ENCODE measurements at places on chromosomes 6 and 20.

GRCh38 chr6:14440215-14440910, 322.8 kb downstream of the CD83 start:
- DNase-seq = no peak

- no peak for DNase-seq
Measured at GRCh38 chr6:52495922-52496321, 75.8 kb downstream of the EFHC1 start.

DNA sequence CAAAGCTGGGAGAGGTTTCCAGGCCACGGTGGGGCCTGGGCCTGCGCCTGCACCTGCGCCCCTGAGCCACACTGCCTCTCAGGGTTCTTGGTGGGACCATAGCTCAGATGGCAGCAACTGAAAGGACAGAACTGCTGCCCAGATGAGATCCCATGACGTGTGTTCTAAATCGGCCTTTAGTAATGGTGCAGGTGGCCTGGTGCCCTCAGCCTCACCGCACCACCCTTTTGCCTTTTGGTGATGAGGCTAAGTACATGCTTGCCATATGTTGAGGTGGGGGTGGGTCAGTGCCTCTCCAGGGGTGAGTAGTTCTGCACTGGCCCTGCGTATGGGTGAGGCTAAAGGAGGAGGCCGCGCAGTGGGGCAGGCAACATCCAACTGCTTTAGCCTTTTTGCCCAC, 7.4 kb downstream of the PSMG4 start:
- no peak for DNase-seq

GRCh38 chr6:80527552-80528052, 421.1 kb downstream of the BCKDHB start:
- no peak for DNase-seq

DNA sequence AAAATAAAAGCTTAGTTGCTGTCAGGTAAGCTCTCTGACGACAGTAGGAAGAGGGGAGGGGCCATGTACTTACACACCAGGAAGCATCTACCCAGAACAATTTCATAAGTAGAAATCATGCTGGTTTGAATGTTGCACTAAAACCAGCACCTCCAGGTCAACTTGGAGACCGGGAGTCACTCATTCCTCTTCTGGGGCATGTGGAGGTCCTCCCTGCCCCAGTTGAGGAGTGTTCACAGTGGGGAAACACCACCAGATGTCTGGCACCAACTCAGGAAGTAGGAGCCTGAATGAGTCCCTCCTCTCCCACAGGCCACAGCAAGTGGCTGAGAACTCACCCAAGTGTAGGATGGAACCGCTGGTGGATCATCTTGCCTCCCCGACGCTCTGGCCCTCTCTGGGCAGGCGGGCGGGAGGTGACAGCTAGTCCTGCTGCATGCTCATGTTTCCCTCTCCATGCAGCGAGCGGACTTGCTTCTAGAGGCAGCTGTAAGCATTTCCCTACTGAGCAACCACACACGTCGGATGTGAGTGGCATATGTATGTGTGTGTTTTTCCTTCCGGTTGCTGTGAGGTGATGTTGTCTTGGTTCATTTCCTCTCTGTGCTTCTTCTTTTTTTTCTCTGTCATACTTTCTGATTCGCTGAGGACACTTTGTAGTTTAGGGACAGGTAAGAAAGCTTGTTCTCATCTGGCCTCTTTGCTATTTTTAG, 149.5 kb upstream of the NEDD9 start:
- peak; percentile 79 for DNase-seq

- no peak for DNase-seq
Measured at GRCh38 chr6:39830444-39830843, 38.3 kb downstream of the DAAM2 start.

- DNase-seq = no peak
Measured at GRCh38 chr6:155795173-155795796, 339.6 kb upstream of the NOX3 start.

- DNase-seq = no peak
Measured at GRCh38 chr6:145118224-145118623, 617.1 kb downstream of the EPM2A start.

DNA sequence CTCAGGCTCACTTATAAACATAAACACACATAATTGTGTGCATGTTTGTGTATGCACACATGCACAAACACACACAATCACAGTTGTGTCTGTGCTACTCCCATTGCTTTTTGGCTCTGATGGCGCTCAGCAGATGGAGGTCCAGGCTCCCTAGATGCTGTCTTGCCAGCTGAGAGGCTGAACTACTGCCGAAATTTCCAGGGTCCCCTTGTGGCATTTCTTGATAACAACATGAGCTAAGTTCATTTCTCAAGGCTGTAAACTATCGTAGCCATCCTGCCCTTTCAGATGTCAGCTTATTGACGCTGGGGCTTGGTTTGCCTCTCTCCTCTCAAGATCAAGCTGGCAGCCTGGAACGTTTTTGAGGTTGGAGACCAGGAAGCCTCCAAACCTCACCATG, 313.9 kb upstream of the RNF24 start:
- DNase-seq = no peak

GRCh38 chr20:6714279-6714711, 53.2 kb upstream of the BMP2 start:
- DNase-seq = no peak

GRCh38 chr20:46872328-46873211, 22.1 kb upstream of the EYA2 start:
- no peak for DNase-seq

- DNase-seq = no peak
Measured at GRCh38 chr6:158962371-158962770, 37.6 kb downstream of the RSPH3 start.

- no peak for DNase-seq
Measured at GRCh38 chr20:41330941-41331340, 9.7 kb upstream of the LPIN3 start.

GRCh38 chr6:142474531-142475289, 172.9 kb downstream of the ADGRG6 start:
- DNase-seq = peak; percentile 52

DNA sequence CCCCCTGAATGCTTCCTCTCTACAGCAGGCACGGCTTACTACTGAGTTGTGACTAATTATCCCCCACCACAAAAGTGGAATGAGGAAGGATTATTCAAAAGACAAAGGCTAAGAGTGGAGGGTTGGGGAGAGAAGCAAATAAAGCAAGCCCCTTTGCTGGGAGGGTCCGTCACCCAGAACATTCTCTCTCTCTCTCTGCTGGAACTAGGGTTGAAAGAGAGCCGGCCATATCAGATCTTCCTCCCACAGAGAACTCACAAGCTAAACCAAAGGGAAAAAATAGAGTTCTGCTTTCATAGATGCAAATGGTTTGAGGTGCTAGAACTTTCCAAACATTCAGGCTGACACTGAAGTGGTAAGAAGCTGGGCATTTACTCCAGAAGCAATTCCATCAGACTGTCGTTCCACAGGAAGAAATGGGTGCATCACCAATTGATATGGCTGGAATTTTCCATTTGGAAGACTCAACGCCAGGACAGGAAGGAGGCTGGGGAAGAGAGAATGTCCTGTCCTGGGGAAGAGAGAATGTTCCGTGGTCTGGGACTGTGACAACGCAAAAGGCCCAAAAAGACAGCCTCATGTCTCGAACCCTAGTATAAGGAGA, 7.9 kb downstream of the ZMYND8 start:
- no peak for DNase-seq

DNA sequence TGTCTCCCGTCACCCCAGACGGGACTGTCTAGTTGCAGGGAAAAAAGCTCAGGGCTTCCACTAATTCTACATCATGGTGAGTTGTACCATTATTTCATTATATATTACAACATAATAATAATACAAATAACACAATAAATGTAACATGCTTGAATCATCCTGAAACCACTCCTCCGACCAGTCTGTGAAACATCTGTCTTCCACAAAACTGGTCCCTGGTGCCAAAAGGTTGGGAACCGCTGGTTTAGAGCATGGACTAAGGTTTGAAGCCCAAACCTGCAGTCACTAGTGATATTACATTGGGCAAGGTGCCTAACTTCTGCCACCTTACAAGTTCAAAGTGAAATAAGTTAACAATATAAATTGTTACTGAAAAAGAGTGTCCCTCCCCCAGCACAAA, 175.7 kb downstream of the PDE10A start:
- no peak for DNase-seq

GRCh38 chr6:14630016-14630415, 512.4 kb downstream of the CD83 start:
- no peak for DNase-seq

DNA sequence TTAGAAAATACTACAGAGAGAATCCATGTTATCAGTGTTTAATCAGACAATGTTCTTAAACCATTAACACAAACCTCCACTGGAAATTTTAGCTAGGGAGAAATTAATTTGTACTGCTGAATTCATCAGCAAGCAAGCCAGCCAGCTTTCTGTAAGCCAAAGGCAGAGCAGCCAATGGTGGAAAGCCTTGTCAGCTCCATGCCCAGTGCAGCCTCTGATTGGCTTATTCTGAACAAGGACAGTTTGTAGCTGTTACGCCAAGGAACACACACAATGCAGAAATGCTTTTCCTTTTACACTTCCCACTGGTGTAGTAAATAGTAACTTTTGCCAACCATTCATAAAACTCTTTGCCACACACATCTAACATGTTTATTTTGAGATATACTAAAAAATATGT, 265.0 kb downstream of the TENT5A start:
- DNase-seq = no peak

- DNase-seq = no peak
Measured at GRCh38 chr6:139311831-139312230, 20.0 kb upstream of the TXLNB start.

- DNase-seq = no peak
Measured at GRCh38 chr6:140850438-140850837, 1282.3 kb upstream of the GJE1 start.

DNA sequence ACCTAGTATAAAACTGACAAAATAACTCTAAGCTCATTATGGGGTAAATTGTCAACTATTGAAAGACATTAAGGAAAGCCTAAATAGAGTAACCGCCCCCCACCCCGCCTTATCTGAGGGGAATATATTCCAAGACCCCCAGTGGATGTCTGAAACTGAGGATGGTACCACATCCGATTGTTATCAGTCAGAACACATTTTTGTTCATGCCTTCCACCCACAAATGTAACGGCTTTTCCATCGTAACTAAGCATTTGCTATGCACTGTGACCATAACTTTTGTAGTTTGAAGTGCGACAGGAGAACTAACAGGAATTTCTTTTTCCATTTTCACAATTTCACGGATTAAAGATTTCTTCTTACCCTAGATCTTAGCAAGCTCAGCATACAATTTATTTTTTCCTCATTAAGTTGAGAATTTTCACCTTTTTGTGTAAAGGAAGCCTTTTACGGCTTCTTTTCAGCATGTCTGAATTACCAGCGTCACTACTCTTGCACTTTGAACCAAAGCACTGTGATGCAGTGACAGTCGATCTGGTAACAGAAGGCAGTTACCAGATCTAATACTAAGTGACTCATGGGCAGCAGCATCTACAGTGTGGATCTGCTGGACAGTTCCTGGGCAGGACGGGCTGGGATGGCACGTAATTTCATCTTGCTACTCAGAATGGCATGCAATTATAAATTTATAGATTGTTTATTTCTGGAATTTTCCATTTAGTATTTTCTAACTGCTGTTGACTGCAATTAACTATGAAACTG, 11.8 kb downstream of the CFAP61 start:
- no peak for DNase-seq

DNA sequence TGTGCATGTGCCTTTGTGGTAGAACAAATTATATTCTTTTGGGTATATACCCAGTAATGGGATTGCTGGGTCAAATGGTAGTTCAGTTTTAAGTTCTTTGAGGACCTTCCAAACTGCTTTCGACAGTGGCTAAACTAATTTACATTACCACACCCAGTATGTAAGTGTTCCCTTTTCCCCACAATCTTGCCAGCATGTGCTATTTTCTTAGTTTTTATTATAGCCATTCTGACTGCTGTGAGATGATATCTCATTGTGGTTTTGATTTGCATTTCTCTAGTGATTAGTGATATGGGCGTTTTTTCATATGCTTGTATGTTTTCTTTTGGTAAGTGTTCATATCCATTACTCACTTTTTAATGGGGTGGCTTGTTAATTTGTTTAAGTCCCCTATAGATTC, 251.6 kb upstream of the DEFB112 start:
- no peak for DNase-seq

DNA sequence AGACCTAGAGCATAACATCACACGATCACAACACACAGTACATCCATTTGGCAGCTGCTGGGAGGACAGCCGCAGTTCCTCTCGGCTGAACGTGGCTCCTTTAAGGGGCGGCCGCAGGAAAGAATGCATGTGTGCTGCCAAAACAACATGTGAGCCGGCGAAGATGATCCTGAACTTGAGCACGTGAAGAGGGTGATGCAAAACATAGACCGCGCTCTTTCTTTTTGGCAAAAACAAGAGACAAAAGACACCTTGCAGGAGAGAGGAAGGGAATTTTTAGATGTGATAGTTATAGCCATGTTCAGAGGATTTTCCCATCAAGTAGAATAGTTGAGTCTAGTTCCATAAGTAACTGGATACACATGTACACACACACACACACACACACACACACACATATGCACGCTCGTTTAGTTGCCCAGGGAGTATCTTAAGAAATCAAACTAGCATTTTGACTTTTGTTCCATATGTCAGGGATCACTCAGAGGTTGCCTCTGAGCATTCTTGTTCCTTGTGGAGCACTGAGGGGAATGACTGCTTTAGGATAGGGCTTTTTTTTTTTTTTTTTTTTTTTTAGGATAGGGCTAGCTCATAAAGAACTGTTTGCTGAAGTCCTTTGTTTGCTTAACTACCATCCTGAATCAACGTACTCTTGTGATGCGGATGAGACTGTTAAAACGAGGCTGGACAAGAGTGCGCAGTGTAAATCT, 21.7 kb upstream of the RANBP9 start:
- no peak for DNase-seq

DNA sequence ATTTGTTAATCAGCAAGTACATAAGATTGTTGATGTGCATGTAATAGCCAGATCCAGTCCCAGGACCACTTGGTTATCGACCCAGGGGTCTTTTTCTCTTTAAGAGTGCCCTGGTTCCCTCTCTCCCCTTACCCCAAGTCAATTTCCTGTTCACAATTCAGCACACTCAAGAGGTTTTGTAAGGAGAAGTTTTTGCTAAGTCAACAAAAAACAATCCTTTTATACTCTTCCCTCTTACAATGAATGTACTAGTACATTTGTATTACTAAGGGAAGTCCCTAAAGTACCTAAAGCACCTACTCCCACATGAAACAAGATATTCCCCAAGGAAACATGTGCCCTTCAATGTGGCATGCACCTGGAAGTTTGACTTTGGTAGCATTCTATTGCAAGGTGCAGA, 1.6 kb upstream of the NT5DC1 start:
- no peak for DNase-seq

DNA sequence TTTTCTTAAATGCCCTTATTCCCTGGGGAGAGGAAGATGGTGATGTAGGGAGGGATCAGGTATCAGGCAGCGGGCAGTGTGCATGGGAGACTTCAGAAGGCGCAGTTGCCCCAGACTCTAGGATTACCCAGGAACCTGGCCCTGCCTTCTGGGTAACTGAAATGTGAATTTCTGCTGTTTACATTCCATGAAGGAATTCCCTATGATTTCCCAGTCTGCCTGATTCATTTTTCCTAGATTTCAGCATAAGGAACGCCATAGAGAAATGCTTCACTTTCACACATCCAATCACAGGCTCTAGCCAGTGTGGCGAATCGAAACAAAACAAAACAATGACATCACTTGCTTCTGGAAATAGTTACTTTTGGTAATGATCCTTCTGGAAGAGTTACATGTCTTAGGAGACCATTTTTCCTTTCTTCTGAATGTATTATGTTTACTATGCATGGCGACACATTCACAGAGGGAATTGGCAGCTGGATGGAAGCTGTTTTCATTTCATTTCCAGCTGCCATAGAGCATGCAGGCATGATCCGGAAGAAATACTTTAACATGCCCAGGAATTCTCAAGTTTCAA, 33.3 kb downstream of the LRP11 start:
- no peak for DNase-seq
